Keratinocyte (primary cell): ENCODE measurements at places on chromosomes 7 and 10. TPM values are rescaled to one million over a fixed set of nuclear protein-coding genes. Genes with fewer than 3 reads are reported as not detected.

PNLIP gene
- polyA plus RNA-seq: not detected in 3 replicates

PRSS37 gene
- not detected in 3 replicates for polyA plus RNA-seq

CALML3 gene
- 7.6 to 20.2 TPM (median 14.1 TPM) in 3 replicates for polyA plus RNA-seq

AKR1E2 gene
- polyA plus RNA-seq: 1.0 to 1.9 TPM (median 1.9 TPM) in 3 replicates

ZPBP gene
- not detected in 3 replicates for polyA plus RNA-seq

DNA sequence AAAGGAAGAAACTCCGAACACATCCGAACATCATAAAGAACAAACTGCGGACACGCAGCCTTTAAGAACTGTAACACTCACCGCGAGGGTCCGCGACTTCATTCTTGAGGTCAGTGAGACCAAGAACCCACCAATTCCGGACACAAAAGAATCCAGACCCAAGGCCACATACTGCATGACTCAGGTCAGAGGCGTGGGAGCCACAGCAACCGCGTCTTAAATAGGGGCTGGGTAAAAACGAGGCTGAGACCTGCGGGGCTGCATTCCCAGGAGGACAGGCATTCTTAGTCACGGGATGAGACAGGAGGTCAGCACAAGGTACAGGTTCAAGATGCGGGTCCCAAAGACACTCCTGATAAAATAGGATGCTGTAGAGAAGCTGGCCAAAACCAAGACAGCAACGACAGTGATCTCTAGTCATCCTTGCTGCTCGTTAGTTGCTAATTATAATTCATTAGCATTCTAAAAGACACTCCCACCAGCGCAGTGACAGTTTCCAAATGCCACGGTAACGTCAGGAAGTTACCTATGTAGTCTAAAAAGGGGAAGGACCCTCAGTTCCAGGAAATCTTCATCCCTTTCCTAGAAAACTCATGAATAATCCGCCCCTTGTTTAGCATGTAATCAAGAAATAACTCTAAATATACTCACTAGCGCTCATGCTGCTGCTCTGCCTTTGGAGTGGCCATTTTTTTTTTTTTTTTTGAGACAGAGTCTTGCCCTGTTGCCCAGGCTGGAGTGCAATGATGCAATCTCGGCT is 19.3 kb downstream of the AP5Z1 start:
- DNase-seq: no peak

DNA sequence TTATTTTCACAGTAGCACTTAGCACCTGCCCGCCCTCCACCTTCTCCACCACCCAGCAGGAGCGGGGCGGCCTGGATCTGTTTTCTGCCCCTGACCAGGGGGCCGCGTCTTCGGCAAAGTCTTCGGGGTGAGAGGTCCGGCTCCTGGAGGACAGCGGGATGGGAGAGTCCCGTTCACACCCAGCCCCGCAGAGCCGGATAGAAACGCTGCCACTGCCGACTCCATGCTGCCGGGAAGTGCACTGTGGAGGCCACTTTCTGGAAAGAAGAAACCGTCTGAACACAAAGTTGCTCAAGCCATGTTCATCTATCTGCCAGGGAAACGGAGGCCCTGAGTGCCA is 14.5 kb upstream of the ZNF273 start:
- no peak for DNase-seq

GRCh38 chr10:45180507-45180906 is 134.9 kb downstream of the OR13A1 start:
- no peak for DNase-seq

DNA sequence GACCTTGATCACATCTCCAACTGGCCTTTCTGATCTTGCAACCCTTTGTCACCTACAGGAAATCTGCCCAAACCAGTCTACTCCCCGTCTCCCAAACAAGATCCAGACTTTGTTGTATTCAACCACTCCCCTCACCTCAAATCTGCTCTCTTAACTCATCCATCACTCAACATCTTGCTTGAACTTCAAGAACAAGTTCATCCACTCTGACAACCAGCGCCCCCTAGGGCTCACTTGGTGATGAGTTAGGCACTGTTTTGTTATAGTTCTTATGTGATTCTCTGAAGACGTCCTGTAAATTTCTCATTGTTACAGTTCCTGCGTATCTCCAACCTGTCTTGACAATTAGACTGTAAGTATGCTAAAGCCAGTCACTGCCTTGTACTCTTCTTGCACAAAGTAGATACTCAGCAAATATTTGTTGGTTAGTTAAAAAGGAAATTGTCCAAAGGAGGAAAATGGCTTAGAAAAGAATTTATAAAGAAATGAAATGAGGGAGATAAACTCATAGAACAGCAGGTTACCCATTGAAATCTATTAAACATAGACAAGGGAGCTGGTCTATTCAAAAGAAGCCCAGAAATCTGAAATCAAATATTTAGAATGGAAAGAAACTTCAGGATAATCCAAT is 5.3 kb downstream of the FRMD4A start:
- DNase-seq: peak; percentile 13

GRCh38 chr7:31284106-31284505 is 56.4 kb downstream of the NEUROD6 start:
- DNase-seq: no peak

GRCh38 chr10:63666836-63667383 is 145.7 kb downstream of the REEP3 start:
- DNase-seq: no peak

DNA sequence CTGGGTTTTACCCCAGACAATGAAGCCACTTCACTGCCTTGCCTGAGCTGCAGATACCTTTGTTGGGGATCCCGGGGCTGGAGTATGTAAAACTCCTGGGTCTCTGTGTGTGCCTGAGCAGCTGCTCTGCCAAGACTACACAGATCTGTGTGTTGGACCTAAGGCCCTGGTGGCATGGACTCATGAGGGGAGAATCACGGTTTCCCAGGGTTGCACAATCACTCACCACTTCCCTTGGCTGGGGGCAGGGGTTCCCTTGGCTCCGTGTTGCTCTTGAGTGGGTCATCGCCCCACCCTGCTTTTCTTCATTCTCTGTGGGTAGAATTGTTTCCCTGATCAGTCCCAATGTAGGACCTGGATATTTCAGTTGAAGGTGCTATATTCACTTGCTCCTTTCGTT is 13.9 kb upstream of the TBATA start:
- DNase-seq: no peak

DNA sequence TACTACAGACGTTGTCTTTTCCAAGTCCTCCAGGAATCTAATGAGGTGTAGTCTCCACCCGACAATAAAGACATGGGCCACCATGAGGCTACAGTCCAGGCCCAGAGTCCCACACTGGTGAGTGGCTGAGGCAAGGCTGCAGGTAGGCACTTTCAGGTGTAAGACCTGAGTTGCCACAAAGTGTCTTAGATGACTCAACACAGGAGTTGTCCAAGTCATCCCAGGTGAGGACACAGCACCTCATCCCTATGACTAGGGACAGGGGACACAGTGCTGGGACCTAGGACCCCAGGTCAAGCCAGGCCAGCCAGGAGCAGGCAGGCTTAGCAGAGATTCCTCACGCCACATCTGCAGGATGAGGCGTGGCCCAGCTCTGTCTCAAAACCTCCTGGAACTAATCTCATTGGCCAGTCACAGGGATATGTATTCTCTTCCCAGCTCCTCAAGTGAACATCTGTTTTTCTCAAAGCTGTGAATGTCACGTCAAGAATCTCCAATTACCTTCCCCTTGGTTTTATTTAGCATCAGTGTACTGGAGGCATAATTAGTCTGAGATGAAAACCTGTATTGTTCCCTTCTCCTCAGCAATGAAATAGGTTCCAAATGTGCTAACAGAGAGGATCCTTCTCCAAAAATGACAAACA is 254.6 kb downstream of the GRID1 start:
- no peak for DNase-seq

- DNase-seq: no peak
These were observed 110.7 kb downstream of the VIPR2 start for GRCh38 chr7:159033956-159034355.

GRCh38 chr7:7922684-7923385 is 45.8 kb upstream of the GLCCI1 start:
- no peak for DNase-seq

GRCh38 chr7:24441314-24442027 is 131.8 kb upstream of the PALS2 start:
- no peak for DNase-seq

- no peak for DNase-seq
These were observed 618 bp downstream of the KIF5B start for GRCh38 chr10:32055478-32056135.

- no peak for DNase-seq
These were observed 66.9 kb downstream of the GATA3 start for GRCh38 chr10:8121201-8121890.

DNA sequence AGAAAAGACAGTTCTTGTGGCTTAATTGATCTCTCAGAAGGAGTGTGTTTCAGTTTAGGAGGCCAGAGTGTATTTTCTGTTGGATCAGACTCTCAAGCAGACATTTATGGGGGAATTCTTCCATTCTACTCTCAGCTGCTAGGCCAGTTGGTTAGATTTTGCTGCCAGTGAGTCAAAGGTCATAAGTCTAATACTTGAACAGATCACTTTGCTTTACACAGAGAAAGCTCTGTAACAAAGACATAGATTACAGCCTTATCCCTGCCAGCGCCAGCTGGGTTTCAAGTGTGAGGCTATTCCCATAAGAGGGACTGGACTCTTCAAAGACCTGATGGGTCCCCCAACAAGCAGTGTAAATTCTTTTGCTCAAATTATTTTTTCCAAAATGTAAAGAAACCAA is 145.6 kb upstream of the SEMA3C start:
- no peak for DNase-seq

- DNase-seq: no peak
These were observed 4.1 kb downstream of the EMX2 start for GRCh38 chr10:117546581-117547015.

DNA sequence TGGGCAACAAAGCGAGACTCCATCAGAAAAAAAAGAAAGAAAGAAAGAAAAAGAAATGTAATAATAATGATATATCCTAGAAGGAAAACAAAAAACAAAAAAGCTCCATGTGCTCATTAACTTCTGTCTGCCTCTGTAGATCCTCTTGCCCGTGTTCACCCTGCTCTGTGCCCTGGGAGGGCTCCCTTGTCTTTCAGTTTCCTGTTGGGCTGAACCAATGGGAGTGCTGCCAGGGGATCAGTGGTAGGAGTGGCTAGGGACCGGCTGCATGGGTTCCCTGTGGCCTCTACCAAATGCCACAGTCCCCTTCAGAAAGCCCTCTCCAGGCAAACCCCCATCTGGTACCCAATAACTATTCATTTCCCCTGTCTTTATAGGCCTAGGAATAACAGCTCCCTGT is 51.8 kb upstream of the PARD3 start:
- no peak for DNase-seq

- no peak for DNase-seq
These were observed 47.1 kb downstream of the SLC35G1 start for GRCh38 chr10:93940881-93941280.

DNA sequence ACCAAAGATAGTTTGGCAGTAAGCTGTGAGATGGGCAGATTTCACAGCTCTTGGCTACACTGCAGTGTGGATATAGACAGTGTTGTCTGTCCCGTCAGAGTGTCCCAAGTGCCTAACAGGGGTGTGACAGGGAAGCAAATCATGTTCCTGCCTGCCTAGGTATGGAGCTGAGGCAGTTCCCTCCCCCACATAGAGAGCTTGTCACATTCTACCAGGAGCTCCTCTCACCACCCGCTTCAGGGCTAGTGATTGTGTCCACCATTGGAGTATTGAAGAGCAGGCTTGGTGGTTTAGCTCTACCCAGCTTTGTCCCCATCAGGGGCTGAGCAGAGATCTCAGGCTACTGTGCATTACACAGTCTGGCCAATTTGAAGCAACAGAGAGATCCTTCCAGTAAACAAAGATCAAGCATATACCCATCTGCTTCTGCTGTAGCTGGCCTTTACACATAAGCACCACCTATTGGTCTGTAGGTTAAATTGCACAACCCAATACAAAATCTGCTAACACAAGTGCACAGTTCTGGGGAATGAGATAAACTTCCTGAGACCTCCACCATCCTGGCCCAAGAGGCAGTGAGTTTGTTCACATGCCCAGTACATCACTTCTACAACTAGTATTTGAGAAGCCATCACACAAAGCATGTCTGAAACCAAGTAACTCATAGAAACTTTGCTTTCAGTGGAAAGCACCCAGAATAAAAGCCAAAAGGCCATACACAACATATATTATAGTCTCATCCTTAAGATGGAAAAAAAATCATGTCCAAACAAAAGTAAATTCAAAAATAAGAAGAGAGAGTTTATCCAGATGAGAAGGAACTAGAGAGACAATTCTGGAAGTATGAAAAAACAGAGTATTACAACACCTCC is 67.3 kb downstream of the GLCCI1 start:
- no peak for DNase-seq

DNA sequence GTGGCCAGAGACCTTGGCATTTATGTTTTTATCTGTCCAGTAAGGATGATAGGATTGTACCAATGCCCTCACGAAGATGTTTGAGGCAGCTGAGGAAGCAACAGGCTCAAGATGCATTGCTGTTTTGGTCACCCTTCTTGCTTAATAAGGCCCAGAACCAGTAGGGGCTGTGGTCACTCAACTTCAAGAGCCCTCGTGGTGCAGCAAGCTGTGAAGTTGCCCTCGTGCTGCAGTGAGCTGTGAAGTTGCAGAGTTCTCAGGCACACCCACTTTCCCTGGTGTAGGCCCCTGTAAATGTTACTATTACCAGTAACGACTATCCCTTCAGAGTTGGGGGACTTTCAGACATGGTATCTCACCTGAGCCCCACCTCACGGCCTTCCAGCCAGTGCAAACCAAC is 207.6 kb upstream of the LYZL1 start:
- DNase-seq: no peak

DNA sequence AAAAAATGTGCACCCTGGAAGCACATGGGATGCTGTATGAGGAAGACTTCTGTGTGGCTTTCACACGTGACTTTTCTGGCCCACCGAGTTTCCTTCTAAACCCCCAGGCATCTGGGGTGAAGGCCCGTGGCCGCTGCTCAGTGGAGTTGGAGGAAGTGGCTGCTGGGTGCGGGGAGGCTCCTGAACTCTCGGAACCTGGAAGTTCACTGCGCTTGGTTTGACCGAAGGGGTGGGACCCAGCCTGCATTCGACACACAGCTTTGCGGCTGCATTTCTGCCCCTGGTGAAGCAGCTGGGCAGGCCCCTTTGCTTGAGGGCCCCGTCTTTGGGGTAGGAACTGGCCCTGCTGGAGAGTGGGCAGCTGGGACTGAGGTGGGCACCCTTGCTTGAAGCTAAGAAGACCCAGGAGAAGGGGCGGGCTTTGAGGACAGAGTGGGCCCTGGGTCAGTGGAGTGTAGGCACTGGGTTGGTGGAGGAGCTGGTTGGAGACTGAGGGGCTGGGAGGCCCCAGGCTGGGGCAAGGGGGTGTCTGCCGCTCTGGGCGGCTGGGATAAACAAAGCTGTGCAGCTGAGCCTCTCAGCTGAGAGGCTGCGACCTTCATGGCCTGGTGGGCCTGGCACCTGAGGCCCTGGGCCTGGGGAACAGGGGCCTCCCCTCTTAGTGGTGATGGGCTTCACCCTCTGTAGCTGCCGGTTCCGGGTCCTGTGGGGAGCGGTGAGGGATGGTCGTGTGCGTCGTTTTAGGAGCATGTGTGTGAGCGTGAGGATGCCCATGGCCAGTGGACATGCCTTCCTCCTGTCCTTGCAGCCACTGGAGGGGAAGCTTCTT is 78.0 kb downstream of the INPP5A start:
- no peak for DNase-seq
